ENCODE measurements at places on chromosomes 12 and 14.

DNA sequence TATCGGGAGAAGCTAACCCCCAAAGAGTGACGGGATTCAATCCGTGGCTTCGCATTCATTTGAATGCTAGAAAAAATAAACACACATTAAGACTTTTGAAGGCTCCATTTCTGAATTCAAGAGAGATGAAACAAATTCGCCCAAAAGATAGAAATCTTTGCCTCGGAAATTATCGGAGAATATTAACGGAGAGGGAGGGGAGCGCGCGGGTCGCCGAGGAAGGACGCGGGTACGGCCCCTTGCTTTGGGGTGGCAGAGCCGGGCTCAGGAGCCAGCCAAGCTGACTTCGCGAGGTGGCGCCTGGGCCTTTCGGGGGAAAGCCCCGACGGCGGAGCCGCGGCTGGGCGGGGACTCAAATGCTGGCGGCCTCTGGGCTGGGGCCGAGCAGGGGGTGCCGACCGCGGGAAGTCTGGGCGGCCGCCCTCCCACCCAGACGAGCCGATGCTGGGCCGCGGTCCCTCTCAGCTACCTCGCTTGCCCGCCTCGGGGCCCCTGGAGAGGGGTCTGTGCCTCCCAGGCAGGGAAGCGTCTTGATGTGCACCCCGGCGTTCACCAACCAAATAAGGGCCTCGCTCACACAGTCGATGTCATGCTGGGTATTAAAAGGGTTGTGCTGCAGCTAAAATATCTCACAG is 14.7 kb downstream of the NKX2-1 start:
- no peak for DNase-seq

GRCh38 chr14:104976198-104977007 is 1.8 kb downstream of the AHNAK2 start:
- DNase-seq = peak; percentile 93

DNA sequence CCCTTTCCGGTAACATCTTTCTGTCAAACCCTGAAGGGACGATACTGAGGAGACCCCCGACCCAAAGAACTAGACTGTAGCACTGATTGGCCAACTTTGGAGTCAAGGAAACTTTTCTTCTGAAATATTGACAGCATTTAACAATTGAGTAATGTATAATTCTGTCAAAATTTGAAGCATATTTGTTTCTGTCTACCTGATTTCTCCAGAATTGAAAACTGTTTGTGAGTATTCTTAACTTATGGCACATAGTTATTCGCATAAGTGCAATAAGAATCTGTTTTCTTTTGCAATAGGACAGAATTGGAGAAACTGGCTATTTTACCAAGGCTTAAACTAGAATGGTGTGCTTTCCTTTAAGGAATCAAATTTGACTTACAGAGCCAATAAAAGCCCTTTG is 267.1 kb upstream of the FOXN3 start:
- DNase-seq = no peak

DNA sequence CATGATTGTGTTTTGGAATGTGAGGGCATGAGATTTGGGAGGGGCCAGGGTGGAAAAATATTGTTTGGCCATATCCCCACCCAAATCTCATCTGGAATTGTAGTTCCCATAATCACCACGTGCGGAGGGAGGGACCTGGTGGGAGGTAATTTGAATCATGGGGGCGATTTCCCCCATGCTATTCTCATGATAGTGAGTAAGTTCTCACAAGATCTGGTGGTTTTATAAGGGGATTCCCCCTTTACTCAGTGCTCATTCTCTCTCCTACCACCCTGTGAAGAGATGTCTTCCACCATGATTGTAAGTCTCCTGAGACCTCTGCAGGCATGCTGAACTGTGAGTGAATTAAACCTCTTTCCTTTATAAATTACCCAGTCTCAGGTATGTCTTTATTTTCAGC is 15.7 kb downstream of the OR10P1 start:
- no peak for DNase-seq

DNA sequence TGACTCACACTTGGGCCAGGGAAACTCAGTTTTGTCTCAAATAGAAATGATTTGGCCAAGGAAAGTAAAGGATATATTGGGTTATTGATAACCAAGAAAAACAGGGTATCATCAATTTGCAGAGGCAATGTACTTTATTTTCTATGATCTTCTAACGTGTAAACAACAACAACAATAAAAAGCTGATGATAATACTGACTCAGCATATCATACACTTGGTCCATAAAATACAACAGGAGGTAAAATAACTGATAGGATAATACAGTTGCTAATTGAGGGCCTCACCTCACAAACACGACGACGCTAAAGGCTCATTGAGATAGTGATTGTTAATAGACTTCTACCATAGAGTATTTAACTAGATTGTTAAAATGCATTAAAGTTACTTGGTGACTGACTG is 774.0 kb upstream of the NOVA1 start:
- no peak for DNase-seq

DNA sequence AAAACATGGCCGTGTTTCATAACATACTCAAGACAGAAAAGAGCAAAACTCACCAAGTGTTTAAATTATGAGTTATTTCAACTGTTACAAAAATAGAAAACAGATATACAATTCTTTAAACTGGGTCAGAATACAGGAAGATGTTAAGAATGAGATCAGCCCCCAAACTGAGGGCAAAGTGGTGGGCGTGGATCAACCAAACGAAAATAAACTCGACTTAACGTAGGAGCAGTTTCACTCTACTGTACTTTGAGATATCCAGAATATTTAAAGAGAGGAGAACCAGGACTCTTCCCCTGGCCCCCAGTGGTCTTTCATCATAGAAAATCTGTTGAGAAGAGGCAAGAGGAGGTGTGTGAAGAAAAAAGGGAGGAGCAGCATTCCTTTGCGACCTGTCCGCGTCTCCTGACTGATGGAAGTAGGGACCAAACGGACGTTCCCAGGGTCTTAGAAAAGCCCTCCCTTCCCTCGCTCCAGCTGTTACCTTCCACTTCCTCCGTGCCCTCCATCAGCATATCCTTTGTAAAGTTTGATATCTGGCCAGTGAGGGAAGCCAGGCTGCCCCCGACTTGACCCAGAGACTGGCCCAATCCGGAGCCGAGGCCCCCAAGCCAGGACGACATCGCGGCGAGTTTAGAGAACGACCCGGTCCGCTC is 668 bp downstream of the TRIP11 start:
- peak; percentile 27 for DNase-seq

GRCh38 chr12:90909069-90909770 is 45.8 kb downstream of the CCER1 start:
- peak; percentile 45 for DNase-seq

- no peak for DNase-seq
These were observed 5.7 kb downstream of the RAB35 start for GRCh38 chr12:120110550-120111501.

GRCh38 chr12:119589097-119589496 is 4.5 kb upstream of the TMEM233 start:
- peak; percentile 23 for DNase-seq

- peak; percentile 93 for DNase-seq
These were observed 5.9 kb upstream of the BAZ2A start for GRCh38 chr12:56635806-56636674.

DNA sequence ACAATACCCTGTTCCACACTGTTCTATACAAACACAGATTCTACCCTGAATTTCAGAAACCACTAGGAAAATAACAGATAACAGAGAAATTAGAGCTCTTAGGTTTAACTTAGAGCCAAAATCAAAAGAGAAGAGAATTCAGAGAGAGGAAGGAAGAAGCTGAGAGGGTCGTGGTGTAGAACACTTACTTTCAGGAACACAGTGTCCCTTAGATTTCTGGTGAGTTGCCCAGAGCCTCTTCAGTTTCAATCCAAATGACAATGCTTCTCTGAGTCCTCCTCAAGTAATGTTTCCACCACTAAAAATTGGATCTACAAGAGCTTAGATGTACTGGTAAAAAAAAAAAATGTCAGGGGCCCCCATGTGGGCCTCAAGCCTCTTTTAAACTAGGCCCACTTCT is 2.6 kb downstream of the YAF2 start:
- DNase-seq = no peak

DNA sequence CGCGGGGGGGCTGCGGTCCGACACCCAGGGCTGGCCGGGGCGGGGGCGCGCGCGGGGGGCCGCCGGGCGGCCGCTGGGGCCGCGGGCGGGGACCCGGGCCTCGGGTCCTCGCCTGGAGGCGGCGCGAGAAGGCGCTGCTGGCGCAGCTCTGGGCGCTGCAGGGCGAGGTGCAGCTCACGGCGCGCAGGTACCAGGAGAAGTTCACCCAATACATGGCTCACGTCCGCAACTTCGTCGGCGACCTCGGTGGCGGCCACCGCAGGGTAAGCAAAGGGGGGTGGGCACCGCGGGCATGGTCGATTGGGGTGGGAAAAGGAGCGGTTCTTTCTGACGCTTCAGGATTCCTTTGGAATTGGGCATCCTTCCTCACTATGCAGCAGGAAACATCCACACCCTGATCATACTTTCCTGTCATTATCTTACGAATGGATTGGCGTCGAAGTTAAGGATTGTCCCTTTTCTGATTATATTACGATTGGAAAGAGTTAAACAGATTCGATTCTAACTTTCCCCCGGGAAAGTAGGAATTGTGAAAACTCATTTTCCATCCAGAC is 798 bp downstream of the PDZRN4 start:
- DNase-seq = no peak

DNA sequence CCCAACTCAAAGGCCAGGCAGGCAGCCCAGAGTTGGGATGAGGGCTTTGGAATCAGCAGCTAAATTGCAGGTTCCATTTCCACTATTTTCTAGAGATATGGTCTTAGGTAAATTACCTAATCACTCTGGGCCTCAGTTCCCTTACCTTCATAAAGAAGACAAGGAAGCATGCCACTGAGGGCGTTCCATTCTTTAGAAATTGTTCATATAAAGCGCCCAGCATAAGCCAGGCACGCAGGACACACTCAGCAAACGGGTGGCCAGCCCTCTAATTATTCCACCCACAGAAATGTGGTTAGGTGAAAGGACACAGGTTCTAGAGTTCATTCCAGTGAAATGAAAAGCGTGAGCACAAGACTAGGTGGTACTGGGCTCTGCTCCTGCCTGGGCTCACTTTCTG is 87.9 kb upstream of the BCL11B start:
- DNase-seq = no peak

DNA sequence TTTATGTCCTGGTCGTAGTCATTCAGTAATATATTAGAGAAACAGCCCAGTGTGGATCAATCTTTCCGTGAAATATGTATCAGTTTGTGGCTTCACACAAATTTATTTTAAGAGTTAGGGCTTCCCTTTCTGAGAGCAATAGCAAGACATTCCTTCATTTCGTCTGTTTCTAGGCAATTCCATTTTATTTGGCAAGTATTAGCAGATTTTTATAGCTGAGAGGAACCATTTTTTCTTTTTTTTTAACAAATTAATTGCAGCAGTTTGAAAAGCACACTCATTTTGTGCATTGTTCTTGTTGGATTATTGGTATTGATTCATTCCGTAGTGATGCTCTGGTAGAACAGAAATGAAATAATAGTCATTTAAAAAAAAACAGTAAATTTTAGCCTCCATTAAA is 132.9 kb downstream of the SRGAP1 start:
- DNase-seq = peak; percentile 36

DNA sequence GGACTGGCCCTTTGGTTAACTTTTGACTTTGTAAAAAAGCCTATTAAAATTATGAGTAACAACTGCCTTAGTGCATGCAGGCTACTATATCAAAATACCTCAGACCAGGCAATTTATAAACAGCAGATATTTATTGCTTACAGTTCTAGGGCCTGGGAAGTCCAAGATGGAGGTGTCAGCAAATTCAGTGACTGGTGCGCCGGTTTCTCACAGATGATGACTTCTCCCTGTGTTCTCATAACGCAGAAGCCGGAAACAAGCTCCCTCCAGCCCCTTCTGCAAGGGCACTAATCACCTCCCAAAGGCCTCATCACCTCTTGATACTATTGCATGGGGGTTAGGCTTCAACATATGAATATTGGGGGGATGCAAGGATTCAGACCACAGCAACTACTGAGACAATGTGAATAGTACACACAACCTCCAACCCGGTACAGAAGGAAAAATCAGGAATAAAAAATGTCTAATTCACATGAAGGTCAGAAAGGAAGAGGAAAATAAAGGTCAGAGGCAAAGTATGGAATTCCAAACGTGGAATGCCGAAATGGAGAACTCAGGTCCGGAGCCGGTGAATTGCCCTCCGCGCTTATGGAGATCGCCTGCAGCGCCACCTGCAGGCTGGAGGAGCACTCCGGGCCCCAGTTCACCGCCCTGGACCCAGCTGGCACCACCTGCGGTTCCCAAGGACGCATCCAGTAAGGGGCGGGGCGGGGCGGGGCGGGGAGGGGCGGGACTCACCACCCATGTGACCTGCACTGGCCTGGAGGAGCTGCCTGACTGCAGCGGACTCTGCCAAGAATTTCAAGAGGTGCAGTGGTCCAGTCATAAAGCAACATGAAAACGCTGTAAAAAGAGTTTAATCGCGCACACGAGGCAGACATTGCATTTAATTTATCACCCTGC is 203.4 kb downstream of the KIF26A start:
- DNase-seq = no peak

- no peak for DNase-seq
These were observed 9.4 kb downstream of the ACACB start for GRCh38 chr12:109125791-109126190.

DNA sequence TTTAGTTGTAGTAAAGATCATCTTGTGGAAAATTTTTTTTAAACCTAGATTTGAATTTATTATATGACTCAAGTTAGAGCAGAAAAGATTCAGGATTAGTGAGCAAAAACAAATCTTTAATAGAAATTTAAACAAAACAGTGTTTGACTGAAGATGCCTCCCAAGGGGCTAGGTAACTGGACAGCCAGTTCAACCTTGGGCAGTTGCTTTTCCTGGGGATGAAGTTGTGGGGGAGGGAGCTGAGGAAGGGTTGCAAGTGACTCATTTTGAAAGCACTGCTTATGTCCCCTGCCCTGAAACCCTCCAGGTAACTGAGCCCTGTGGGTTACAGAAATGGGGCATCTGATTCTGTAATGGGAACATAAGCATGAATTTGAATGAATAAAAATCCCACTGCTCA is 13.1 kb downstream of the CFAP54 start:
- DNase-seq = no peak

Data from foreskin fibroblast (primary cell).